Stimulated activated CD8-positive, alpha-beta memory T cell treated with anti-CD3 and anti-CD28 coated beads, Interleukin-4, amount 100 ng/mL, for 4 hours (primary cell): ENCODE measurements at places on chromosomes 11 and 22.

GRCh38 chr11:5151713-5152153 is 2.8 kb downstream of the OR52A1 start:
- DNase-seq: no peak

DNA sequence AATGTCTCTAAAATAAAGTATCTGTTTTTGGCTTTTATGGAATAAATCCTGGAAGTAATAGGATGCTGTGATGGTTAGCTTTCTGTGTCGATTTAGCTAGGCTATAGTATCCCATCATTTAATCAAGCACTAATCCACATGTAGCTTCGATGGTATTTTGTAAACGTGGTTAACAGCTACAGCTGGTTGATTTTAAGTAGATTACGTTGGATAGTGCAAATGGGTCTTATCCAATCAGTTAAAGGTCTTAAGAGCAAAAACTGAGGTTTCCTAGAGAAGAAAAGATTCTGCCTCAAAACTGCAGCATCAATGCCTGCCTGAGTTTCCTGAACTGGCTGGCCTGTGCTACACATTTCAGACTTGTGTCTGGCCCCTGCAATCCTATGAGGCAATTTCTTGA is 314.2 kb upstream of the SORL1-AS1 start:
- DNase-seq: no peak

- DNase-seq: no peak
Measured at GRCh38 chr22:29701155-29701999, 18.4 kb upstream of the CABP7 start.

- no peak for DNase-seq
Measured at GRCh38 chr11:82906236-82906635, 4.7 kb downstream of the DDIAS start.

GRCh38 chr11:126419801-126420697 is 64.6 kb downstream of the ST3GAL4 start:
- no peak for DNase-seq
